ENCODE measurements at places on chromosomes 7 and 10. TPM values are rescaled to one million over a fixed set of nuclear protein-coding genes. Genes with fewer than 3 reads are reported as not detected.
A peak's percentile ranks its signal among the peaks of the same experiment; 100 is the strongest.

DNA sequence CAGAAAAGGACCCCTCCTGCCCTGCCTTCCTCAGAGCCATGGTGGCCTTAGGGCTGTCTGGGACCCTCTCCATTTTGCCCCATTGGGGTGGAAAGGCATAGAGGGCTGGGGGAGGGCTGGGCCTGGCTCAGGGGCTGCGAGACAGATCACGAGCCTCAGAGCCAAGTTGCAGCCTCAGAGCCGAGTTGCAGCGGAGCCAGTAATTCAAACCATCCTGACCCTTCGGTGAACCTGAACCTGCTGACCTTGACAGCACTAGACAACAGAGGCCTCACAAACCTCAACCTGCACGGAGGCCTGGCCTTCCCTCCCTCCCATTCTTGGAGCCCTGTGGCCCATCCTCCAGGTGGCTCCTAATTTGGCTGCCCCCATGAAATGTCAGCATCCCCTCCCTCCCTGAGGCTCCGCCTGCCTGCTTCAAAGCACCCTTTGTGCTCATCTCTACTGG lies 45.4 kb downstream of the PAX2 start:
- DNase-seq = no peak
- no peaks in the 10 kb centered on the region for H3K27me3 ChIP-seq
- no peaks in the 10 kb centered on the region for H3K4me1 ChIP-seq
- H3K36me3 ChIP-seq = no peaks in the 10 kb centered on the region
- no peak overlapping the region for H3K27ac ChIP-seq
- H3K4me3 ChIP-seq = no peak overlapping the region

Gene MYO1G
- total RNA-seq = 7.2 TPM

DNA sequence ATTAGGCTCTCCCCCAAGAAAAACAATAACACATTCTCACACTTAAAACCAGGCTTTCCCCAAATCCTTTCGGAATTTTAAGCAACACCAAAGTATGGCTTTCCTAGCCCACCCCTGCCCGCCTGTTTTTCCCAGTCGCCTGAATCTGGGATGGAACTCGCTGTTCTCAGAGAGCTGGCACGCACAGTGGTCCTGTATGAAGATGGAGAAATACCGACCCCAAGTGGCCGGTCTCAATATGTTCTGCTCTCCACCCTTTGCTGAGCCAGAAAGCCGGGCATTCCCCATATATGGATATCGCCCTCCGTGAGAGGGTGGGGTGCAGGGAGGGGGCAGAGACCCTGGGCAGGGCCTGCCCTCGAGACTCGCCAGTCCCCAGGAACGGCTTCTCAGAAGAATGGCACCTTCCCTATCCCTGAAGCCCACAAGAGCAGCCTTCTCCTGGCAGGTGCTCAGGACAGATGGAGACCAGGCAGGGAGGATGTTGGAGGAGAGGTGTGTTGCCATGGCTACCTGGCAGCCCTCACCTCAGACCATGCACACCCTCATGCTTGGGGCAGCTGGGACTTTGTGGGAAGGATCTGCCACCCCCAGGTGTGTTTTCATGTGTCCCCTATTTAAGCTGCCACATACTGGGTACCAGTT lies 3.4 kb downstream of the TACR2 start:
- no peak overlapping the region for H3K27ac ChIP-seq
- peak; percentile 78 for DNase-seq
- no peaks in the 10 kb centered on the region for H3K27me3 ChIP-seq

DNA sequence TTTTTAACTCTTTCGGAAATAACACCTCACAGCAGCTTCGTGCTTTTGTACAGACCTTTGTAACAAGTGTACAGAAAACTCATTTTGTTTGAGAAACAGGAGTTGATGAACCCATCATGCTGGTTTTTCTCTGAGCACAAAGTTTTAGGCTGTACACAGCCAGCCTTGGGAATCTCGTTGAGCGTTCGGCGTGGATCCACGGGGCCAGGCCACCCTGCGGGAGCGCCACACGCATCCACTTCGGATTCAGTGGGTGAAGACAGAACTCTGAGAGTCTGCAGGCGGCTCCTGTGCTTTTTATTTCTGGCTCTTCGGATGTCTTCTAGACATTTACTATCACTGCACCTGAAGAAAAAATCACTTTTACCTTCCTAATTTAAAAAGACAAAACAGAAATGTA lies 131.2 kb downstream of the SMURF1 start:
- H3K4me3 ChIP-seq = no peak overlapping the region
- H3K27ac ChIP-seq = no peak overlapping the region
- no peaks in the 10 kb centered on the region for H3K4me1 ChIP-seq
- DNase-seq = no peak
- peaks cover 15% of the 10 kb centered on the region for H3K36me3 ChIP-seq
- H3K27me3 ChIP-seq = no peaks in the 10 kb centered on the region

GRCh38 chr7:131921016-131921415 lies 364.6 kb upstream of the PODXL start:
- DNase-seq = no peak
- no peaks in the 10 kb centered on the region for H3K4me1 ChIP-seq
- no peaks in the 10 kb centered on the region for H3K36me3 ChIP-seq
- no peak overlapping the region for H3K27ac ChIP-seq

Gene AMPH
- 6.3 TPM for total RNA-seq

Gene GPR158
- not detected for total RNA-seq

- peaks cover 2% of the 10 kb centered on the region for H3K4me1 ChIP-seq
- H3K36me3 ChIP-seq = no peaks in the 10 kb centered on the region
- no peak overlapping the region for H3K27ac ChIP-seq
- DNase-seq = no peak
Measured at GRCh38 chr7:141012696-141013344, 1.9 kb downstream of the MRPS33 start.

GRCh38 chr7:152759949-152760853 lies 649 bp downstream of the ACTR3B start:
- H3K27me3 ChIP-seq = no peaks in the 10 kb centered on the region
- H3K4me1 ChIP-seq = no peaks in the 10 kb centered on the region
- peak overlapping the region; percentile 64 for H3K4me3 ChIP-seq
- DNase-seq = peak; percentile 56
- peak overlapping the region; percentile 36 for H3K27ac ChIP-seq

- H3K4me1 ChIP-seq = no peaks in the 10 kb centered on the region
- H3K4me3 ChIP-seq = no peak overlapping the region
- DNase-seq = no peak
- peaks cover 3% of the 10 kb centered on the region for H3K36me3 ChIP-seq
- no peak overlapping the region for H3K27ac ChIP-seq
Measured at GRCh38 chr7:121351682-121352081, 22.9 kb downstream of the WNT16 start.

- no peak for DNase-seq
- H3K4me3 ChIP-seq = no peak within 1 kb of the TSS
- no peaks in the 10 kb centered on the region for H3K4me1 ChIP-seq
- H3K27ac ChIP-seq = no peak within 1 kb of the TSS
Measured at GRCh38 chr7:150737265-150738055, at the start of gene GIMAP5. Gene GIMAP5, plus strand, starts transcription at chr7:150737418. Its CDS starts 3,467 bp downstream, at chr7:150740885.

DNA sequence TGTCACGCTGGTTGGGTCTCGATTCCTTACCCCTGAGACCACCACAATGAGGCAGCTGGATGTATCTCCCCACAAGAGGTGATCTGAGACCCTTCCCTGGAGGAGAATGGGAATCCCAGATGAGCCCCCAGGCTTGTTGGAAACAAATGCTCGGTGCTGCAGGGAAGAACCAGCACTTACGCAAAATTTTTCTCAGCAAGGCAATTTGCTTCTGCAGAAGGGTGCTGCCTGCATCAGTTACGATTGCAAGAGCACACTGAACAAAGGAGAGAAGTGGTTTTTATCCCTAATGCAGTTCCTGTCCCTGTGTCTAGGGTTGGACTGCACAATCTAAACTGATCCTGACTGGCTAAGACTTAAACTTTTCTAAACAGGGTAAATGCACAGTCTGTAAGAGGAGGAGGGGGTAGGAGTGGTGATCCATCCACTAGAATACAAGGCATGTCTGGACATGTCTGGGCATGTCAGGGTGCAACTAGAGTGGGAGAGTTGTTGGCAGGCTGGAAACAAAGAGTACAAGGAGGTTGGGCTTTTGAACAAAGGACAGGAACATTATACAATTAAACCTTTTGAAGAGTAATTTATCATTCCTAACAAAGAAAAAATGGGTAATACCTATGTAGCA lies 114.9 kb upstream of the FAM3C start:
- no peaks in the 10 kb centered on the region for H3K36me3 ChIP-seq
- DNase-seq = no peak
- no peak overlapping the region for H3K27ac ChIP-seq
- no peaks in the 10 kb centered on the region for H3K4me1 ChIP-seq

DNA sequence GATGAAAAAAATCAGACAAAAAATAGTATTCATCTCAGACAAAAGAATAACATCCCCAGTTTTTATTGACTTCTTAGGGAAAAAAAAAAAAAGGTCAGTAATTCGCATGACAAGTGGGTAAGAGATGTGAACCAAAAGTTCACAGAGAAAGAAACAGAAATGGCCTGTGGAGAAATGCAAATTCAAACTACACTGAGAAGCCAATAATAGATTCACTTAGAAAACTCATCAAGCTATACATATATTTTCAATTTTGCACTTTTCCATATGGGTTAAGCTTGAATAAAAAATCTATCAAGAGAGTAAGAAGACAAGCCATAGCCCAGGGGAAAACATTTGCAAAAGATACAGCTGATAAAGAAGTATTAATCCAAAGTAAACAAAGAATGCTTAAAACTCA lies 28.0 kb downstream of the HERC4 start:
- H3K27ac ChIP-seq = no peak overlapping the region
- no peak for DNase-seq
- no peaks in the 10 kb centered on the region for H3K4me1 ChIP-seq
- H3K4me3 ChIP-seq = no peak overlapping the region

- DNase-seq = no peak
- no peaks in the 10 kb centered on the region for H3K4me1 ChIP-seq
- no peak overlapping the region for H3K4me3 ChIP-seq
- no peaks in the 10 kb centered on the region for H3K36me3 ChIP-seq
Measured at GRCh38 chr7:50209461-50210135, 94.9 kb upstream of the IKZF1 start.

Gene HSPA14
- total RNA-seq = 11.5 TPM

- no peaks in the 10 kb centered on the region for H3K36me3 ChIP-seq
- no peaks in the 10 kb centered on the region for H3K27me3 ChIP-seq
- H3K27ac ChIP-seq = no peak overlapping the region
- DNase-seq = no peak
- H3K4me3 ChIP-seq = no peak overlapping the region
Measured at GRCh38 chr10:15352836-15353235, 18.3 kb downstream of the FAM171A1 start.

GRCh38 chr10:64546073-64546472 lies 1024.9 kb downstream of the REEP3 start:
- no peaks in the 10 kb centered on the region for H3K4me1 ChIP-seq
- H3K4me3 ChIP-seq = no peak overlapping the region
- no peak overlapping the region for H3K27ac ChIP-seq
- no peak for DNase-seq
- H3K27me3 ChIP-seq = no peaks in the 10 kb centered on the region

DNA sequence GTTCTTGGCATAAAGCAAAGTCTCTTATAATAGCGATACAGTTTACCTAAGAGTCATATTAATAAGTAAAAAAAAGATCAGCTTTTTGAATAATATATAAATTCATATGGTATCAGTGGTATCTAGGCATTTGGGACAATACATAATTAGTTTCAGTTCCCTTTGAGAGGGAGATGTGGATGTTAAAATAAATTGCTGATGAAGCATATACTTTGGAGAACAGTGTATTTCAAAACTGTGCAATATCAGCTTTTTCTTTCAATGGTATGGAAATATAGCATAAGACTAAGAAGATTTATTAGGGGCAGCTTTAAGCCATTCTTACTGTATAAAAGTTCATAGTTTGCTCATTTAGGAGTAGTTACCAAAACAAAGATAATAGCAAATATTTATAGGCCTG lies 35.5 kb downstream of the MDFIC start:
- H3K27me3 ChIP-seq = no peaks in the 10 kb centered on the region
- no peak overlapping the region for H3K4me3 ChIP-seq
- no peaks in the 10 kb centered on the region for H3K36me3 ChIP-seq

DNA sequence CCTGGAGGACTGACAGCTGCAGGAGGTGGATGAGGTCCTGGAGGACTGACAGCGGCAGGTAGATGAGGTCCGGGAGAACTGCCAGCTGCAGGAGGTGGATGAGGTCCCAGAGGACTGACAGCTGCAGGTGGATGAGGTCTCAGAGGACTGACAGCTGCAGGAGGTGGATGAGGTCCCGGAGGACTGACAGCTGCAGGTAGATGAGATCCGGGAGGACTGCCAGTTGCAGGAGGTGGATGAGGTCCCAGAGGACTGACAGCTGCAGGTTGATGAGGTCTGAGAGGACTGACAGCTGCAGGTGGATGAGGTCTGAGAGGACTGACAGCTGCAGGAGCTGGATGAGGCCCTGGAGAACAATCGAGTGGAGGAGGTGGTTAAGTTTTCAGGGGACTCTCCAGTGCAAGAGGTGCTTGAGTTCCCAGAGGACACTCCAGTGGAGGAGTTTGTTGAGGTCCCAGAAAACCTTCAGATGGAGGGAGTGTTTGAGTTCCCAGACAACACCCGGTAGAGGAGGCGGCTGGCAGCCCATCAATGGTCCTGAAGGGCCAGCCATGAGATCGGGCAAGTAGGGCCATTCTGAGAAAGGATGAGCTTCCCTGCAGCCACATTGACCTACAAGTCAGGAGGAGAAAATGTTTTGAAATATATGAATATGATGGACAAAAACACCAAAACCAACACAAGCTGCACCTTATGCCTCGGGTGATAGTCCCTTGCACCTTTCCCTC lies 4.7 kb upstream of the EIF5AL1 start:
- H3K36me3 ChIP-seq = no peaks in the 10 kb centered on the region
- no peak overlapping the region for H3K27ac ChIP-seq
- no peak overlapping the region for H3K4me3 ChIP-seq
- H3K4me1 ChIP-seq = no peaks in the 10 kb centered on the region
- no peaks in the 10 kb centered on the region for H3K27me3 ChIP-seq
- DNase-seq = no peak

- no peaks in the 10 kb centered on the region for H3K36me3 ChIP-seq
- no peak overlapping the region for H3K4me3 ChIP-seq
- H3K27me3 ChIP-seq = no peaks in the 10 kb centered on the region
- no peaks in the 10 kb centered on the region for H3K4me1 ChIP-seq
- H3K27ac ChIP-seq = no peak overlapping the region
Measured at GRCh38 chr10:97964748-97965147, 65.7 kb downstream of the CRTAC1 start.

GRCh38 chr7:8423057-8423456 lies 10.4 kb upstream of the NXPH1 start:
- H3K27me3 ChIP-seq = no peaks in the 10 kb centered on the region
- no peak for DNase-seq
- no peak overlapping the region for H3K27ac ChIP-seq
- no peak overlapping the region for H3K4me3 ChIP-seq
- no peaks in the 10 kb centered on the region for H3K4me1 ChIP-seq
- H3K36me3 ChIP-seq = no peaks in the 10 kb centered on the region

DNA sequence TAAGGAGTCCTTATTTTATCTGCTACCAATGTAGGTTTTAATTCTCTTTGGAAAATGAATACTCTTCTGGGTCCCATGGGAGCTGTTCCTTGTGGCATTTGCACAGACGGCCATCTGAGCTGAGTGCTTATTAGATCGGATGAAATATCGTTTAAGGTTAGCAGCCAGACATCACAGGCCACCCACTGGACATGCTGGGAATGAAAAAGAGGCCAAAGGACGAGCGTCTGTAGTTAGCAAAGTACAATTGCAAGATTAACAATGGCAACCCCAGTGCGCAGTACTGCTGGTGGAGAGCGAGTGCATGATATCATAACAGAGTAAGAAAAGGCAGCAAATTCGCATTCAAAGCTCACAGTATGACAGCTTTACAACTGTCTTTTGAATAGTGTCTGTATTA lies 28.3 kb upstream of the CREB5 start:
- no peak overlapping the region for H3K27ac ChIP-seq
- H3K36me3 ChIP-seq = no peaks in the 10 kb centered on the region
- DNase-seq = no peak
- no peaks in the 10 kb centered on the region for H3K4me1 ChIP-seq
- H3K27me3 ChIP-seq = no peaks in the 10 kb centered on the region

- H3K4me3 ChIP-seq = no peak overlapping the region
- H3K4me1 ChIP-seq = no peaks in the 10 kb centered on the region
- H3K36me3 ChIP-seq = no peaks in the 10 kb centered on the region
- H3K27ac ChIP-seq = no peak overlapping the region
- no peaks in the 10 kb centered on the region for H3K27me3 ChIP-seq
Measured at GRCh38 chr7:135964274-135964673, 12.9 kb downstream of the MTPN start.
